ENCODE measurements at places on chromosomes 16 and 17.

GRCh38 chr16:71479420-71479819 is 9.7 kb downstream of the ZNF19 start:
- DNase-seq = no peak

DNA sequence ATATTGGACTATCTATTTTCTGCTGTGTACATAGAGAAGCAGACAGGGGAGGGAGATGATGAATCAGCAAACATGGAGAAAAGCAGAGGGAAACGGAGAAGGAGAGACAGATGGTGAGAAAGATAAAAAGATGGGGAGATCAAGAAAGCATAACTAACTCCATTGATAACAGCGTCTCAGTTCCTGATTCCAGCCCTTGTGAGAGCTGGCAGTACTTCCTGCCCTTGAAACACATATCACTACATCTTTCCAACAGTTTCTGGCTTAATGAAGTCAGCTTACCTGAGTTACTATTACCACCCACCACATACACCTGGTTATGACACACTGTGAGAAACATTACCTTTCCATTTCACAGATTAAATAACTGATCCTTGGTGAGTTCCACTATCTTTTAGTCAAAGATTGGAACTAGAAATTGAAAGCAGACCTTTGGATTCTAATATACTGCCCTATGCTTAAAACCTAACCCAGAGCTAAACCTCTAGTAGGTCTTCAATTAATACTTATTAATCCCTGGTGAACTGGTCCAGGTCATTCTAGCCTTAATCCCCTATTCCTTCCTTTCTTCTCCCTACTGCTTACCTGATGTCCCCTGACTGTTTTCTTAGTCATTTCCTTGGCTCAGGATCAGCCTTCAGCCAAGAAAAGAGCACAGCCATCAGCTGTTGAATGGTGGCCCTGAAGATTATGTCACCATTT is 346.6 kb upstream of the CCL2 start:
- no peak for DNase-seq

GRCh38 chr16:68009157-68009735 is 6.5 kb downstream of the DPEP2NB start:
- no peak for DNase-seq

DNA sequence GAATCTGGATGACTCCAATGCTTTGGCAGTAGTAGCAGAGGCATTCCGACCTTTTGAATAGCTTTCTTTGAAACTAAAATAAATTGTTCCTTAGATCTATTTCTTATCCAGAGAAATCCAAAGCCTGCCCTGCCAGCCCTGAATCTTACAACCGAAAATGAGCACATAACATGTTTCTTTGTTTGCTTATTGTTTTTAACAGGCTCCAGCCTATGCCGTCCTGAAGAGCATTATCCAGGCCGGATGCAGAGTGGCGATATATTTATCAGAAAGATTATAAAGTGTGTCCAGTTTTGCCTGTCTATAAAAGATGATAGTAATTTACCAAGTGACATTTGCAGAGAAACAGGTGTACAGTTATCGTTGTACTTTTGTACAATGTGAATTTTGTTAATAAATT is 10.5 kb downstream of the COQ7 start:
- DNase-seq = no peak

- no peak for DNase-seq
Measured at GRCh38 chr16:8892101-8892575, 10.0 kb downstream of the LITAFD start.
